Endothelial cell (in vitro differentiated cells): ENCODE measurements at places on chromosomes 7 and 10.

DNA sequence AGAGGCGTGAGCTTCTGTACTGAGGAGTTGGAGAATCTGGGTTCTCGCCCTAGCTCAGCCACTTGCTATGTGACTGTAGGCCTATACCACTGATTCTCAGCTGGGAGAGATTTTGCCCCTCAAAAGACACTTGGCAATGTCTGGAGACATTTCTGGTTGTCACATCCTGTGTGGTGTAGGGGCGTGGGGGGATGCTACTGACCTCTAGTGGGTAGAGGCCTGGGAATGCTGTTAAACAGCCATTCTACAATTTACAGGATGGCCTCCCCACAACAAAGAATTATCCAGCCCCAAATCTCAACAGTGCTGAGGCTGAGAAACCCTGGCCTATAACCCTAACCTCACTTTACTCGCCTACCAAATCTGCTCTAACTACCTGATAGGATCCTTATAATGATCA is 58.8 kb upstream of the GAD2 start:
- DNase-seq, result peak; percentile 19

DNA sequence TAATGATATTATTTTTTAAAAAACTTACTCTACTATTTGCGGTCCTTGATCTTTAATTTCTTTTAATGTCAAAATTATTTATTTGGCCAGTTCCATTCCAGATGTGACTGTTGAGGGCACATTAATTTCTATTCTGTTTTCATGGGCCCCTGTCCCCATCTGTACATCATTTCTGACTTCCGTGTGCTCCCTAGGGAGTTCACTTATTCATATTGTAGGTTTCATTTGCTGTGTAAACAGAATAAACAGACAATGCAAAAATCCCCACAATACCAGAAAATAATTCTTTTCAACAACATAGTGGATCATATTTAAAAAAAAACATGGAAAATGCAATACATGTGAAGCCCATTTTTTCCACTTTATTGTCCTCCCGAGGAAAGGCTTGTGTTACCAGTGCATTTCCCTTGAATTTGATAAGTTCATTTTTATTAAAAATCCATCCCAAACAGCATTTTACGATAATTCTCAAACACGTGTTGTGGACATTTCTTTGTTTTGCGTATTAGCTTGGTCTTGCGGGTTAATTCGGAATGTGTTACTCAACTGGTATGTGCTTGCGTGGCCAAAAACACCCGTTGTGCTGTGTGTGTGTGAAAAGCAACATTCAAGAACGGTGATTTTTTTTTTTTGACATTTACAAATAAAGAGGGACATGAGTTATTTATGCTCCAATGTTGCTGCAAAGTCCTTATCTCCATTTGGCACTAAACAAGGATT is 138.4 kb downstream of the MGMT start:
- no peak for DNase-seq

DNA sequence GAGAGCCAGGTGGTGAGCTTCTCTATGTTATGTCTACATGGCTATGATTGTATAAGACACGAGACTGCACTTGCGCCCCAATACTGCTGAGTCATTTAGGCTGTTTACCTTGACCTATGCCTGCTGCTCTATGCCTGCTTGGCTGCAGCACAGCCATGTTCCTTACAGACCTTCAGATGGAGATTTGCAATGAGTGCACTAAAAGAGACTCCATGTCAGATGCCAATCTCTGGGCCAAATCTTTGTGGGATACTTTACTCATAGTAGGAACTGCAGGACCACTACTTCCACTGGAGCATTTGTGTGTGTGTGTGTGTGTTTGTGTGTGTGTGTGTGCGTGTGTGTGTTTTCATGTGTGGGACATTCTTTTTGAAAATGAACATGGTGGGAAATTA is 50.0 kb upstream of the KMT2E start:
- DNase-seq, result no peak

- DNase-seq, result peak; percentile 14
Measured at GRCh38 chr7:19144661-19145433, at the start of gene FERD3L. FERD3L (minus strand) TSS chr7:19145421; CDS start chr7:19145362, 59 bp downstream.

- no peak for DNase-seq
Measured at GRCh38 chr7:94907026-94907810, at the start of gene PPP1R9A. PPP1R9A (plus strand) TSS chr7:94907594; CDS start chr7:94910114, 2,520 bp downstream.
